ENCODE measurements at places on chromosomes 12 and 14.

DNA sequence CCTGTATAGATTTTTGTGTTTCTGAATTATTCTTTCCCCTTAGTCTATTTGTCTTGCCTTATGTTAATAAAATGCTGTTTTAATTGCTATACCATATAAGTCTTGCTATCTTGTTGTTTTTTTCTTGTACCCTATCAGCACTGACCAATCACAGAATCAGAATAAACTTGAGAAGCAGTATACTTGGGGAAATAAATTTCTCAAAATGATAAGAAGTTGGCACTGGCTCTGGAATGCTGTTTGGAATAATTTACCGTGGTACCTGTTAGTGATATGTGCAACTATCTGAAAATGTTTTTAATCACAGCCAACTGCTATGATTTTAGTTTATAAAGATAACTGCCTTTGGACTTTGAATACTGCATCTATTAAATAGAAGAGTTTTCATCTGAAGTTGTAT is 37.9 kb upstream of the EPS8 start:
- no peak for DNase-seq

- DNase-seq: no peak
Measured at GRCh38 chr14:49621114-49621881, 699 bp downstream of the MGAT2 start.

GRCh38 chr12:26162905-26163304 is 32.5 kb upstream of the SSPN start:
- no peak for DNase-seq

DNA sequence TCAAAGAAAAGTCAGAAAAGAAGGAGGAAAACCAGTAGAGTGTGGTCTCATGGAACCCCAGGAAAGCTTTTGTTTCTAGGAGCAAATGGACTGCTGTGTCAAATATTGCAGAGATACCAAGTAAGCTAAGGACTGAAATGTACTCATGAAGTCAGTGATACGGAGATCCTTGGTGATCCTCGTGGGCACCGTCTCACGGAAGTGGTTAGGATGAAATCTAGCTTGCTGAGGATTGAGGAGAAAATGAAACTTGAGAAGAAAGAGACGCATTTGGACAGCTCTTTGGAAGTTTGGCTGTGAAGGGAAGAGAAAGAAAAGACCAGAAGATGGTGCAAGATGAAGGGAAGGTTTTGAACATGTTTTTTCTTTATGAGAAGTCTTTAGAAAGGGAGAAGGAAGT is 104.0 kb upstream of the CCND2 start:
- no peak for DNase-seq

GRCh38 chr12:6899837-6900519 is 4.6 kb upstream of the LRRC23 start:
- no peak for DNase-seq

DNA sequence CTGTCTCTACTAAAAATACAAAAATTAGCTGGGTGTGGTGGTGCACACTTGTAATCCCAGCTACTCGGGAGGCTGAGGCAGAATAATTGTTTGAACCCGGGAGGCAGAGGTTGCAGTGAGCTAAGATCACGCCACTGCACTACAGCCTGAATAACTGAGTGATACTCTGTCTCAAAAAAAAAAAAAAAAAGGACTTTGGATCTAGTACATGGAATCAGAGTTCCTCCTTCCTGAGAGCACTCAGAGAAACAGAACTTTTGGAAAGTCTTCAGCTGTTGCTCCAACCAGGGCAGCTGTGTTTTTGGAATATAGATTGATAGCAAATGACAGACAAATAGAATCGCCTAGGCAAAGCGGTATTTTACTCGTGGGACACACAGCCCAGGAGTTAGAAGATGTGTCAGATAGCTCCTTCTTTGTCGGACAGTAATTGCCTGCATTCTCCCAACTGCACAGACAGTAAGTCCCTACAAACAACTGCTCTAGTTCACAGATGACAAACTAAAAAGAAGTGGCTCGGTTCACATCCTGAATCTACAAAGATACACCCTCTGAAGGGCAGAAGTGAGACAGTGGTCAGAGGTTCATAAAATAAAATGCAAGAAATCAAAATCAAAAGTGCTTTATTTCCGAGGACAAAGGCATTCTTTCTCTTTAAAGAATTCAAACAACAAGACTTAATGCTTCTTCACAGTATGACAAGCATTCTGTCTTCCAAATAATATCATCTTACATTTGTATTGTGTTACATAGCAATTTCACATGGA is 17.1 kb upstream of the NEK9 start:
- DNase-seq: no peak

DNA sequence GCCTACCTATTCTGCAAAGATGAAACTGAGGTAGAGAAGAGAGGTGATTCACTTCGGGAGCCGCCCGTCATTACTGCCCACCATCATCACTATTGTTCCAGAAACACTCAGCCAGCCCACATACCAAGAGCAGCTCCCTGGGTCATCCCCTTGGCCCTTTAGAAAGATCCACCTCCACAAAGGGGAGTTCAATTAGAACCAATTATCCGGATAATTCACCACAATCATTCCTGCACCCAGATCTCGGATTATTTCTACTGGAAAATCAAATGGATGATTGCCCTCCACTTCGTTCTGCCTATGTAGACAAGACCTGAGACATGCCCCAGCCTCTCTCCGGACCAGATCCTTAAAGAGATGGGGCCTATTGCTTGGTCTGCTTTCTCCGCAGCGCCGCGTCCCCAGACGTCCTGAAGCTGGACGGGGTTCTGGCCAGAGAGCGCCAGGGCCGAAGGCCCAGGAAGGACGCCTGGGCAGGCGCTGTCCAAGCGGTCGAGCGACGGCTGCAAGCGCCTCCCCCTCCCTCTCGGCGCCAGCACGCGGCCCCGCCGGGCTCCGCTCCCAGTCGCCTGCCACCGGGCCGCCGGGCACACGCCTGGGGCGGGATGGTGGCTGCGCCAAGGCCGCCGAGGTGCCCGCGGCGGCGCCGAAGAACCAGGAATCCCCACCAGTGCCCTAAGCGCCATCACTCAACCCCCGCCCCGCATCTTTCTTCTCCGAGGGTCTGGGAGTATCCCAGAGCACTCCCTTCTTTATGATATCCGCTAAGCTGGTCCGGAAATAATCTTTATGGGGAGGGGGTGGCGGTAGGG is 1.3 kb upstream of the ASCL1 start:
- DNase-seq: peak; percentile 71

DNA sequence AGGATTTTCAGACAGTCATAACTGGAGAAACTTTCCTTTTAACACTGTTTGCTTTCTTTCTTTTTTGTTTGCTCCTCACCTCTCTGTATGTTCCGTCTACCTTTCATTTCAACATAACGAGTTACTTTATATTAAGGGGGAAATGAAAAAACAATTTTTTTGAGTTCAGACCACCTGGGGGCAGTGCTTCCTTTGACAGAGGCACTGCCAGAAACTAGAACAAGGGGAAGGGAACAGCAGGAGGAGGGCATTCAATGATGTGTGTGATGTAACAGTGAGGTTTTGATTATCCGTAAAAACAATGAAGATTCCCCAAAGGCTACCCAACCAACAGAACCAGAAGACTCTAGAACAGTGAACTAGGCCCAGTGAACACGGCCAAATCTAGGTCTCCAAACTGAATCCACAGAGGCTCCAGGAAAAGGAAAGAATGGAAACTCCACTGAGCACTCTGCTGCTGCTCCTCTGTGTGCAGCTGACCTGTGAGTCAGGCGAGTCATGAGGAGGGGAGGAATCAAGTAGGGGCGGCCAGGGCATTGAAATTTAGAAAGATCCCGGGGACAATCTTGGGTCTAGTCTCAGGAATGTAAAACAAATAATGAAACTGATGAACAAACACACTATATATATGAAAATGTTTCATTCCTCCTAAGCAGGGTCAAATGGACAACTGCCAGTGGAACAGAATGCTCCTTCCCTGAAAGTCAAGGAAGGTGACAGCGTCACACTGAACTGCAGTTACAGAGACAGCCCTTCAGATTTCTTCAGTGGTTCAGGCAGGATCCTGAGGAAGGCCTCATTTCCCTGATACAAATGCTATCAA is 323.5 kb downstream of the DAD1 start:
- peak; percentile 27 for DNase-seq

GRCh38 chr14:58914279-58914855 is 274.1 kb upstream of the DAAM1 start:
- DNase-seq: peak; percentile 66

DNA sequence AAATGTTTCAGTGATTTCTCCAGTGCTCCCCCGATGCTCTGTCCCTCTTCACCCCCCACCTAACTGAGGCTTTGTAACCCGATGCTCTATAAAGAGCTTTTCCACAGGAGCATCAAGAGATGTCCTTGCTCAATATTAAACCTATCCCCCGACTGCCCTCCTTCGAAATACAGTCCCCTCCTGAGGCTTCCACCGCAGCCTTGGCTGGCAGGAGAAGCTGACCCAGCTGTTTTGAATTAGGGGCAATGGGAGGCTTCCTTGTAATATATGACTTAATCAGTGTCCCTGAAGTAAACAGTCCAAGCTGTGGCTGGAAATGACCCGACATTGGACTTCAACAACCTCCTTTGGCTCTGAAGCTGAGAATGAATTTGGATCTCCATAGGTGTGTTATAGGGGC is 62.4 kb downstream of the TMEM30B start:
- DNase-seq: peak; percentile 33

GRCh38 chr12:26808766-26809476 is 24.1 kb downstream of the ITPR2 start:
- no peak for DNase-seq

DNA sequence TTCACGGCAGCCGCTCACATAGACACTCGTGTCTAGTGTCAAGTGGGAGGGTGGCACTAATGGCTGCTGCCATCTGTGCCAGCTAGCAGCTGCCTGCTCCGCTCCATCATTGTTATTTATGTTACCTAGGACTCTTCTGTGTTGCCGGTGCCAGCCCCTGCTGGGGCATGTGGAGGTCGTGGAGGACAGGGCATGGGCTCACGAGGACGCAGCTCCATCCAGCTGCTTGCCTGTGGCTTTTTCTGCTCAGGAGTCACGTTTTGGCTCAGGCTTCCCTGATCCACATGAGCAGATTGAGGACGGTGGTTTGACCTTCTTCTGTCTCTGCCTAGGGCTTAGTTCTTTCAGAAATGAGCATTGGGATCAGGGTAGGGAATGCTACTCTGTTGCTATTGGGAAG is 31.2 kb downstream of the TPCN1 start:
- no peak for DNase-seq
